ENCODE measurements at places on chromosomes 13 and 19.
A peak's percentile ranks its signal among the peaks of the same experiment; 100 is the strongest.

- DNase-seq: no peak
These were observed 233.7 kb downstream of the GPC5 start for GRCh38 chr13:91632086-91632485.

- DNase-seq: no peak
These were observed 16.0 kb downstream of the CSNK1A1L start for GRCh38 chr13:37089495-37089894.

GRCh38 chr19:27922970-27923369 is 1290.0 kb downstream of the UQCRFS1 start:
- DNase-seq: no peak

DNA sequence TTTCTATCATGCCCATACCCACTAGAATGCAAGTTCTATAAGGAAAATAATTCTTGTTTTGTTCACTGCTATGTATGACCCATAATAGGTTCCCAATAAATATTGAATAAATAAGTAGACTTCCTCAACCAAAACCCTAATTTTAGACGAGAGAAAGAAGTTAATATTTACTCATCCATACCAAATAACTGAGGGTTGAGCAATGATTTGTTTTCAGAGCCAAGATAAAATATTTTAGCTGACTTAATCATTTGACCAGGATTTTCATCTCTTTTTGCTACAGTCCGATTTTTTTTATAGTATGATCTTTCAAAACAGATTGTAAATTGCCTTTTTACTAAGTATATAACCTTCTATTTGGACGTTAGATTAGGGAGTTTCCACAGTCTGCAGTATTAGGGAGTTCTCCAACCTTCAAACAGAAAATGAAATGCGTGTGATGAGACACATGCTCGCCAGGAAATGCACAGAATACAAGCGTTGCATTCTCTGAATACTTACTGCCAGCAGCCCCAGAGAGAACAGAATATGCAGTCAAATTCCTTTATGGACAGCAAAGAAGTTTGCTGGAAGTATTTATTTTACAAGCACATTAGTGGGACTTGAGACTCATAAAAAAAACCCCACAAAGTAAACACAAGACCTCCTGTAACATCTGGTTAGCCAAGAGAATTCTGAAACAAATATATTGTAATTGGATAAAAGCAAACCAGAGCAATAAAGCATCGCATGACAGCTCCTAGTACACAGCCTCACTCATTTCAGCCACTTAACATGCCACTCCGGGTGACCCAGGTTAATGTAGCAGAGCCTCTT is 230.0 kb downstream of the MYO16 start:
- DNase-seq: no peak

GRCh38 chr19:19540715-19541515 is 2.9 kb downstream of the CILP2 start:
- no peak for DNase-seq

DNA sequence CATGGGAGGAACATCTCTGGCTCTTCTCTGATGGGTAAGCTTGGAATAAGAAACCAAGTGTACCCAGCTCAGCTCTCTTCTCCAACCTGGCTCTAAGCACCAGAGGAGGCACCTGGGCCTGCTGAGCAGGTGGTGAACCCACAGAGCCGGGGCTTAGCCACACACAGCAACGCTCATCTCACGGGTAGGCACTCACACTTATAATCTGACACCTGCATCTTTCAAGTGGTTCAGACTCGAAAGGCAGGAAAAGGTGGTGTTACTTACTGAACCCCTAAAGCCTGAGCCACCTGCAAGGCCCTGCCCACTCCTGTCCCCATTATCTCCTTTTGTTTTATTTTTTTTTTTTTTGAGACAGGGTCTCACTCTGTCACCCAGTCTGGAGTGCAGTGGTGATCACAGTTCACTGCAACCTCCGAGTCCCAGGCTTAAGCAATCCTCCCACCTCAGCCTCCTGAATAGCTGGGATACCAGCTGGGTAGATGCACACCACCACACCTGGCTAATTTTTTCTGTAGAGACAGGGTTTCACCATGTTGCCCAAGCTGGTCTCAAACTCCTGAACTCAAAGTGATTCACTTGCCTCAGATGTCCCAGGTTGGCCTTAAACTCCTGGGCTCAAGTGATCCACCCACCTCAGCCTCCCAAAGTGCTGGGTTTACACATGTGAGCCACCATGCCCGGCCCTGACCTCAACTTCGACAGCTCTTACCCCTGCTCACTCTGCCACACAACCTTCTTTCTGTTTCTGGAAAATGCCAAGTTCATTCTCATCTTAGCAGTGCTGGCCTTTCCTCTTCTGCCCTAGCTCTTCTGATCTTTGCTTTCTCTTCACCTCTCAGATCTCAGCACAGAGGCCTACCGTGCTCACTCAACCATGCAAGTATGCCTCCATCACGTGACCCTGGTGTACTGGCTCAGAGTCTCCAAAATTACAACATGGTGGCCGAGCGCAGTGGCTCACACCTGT is 9.7 kb downstream of the FBXL12 start:
- DNase-seq: no peak

GRCh38 chr13:111614009-111614408 is 293.6 kb downstream of the TEX29 start:
- DNase-seq: no peak

GRCh38 chr13:93956426-93956825 is 523.1 kb downstream of the DCT start:
- no peak for DNase-seq

- DNase-seq: peak; percentile 67
These were observed 30.4 kb upstream of the TIMM44 start for GRCh38 chr19:7973883-7974282.

GRCh38 chr19:44512326-44513298 is 12.3 kb upstream of the ZNF180 start:
- no peak for DNase-seq

GRCh38 chr13:55000043-55000442 is 1971.4 kb downstream of the OLFM4 start:
- no peak for DNase-seq

DNA sequence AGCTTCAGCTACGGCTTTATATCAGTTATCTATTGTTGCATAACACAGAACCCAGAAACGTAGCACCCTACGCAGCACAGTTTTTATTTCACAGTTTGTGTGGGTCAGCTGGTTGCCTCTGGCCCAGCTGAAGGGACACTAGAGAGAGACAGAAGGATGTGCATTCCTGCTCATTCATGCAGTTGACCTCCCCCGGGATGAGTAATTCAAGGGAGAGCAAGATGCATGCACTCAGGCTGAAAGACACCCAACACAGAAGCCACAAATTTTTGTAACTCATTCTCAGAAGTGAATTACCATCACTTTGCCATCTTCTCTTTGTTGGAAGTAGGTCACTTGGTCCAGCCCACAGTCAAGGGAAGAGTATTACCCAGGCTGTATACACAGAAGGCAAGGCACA is 89.5 kb downstream of the EFNB2 start:
- DNase-seq: no peak

- no peak for DNase-seq
These were observed 314.7 kb downstream of the FOXO1 start for GRCh38 chr13:40351537-40352379.

DNA sequence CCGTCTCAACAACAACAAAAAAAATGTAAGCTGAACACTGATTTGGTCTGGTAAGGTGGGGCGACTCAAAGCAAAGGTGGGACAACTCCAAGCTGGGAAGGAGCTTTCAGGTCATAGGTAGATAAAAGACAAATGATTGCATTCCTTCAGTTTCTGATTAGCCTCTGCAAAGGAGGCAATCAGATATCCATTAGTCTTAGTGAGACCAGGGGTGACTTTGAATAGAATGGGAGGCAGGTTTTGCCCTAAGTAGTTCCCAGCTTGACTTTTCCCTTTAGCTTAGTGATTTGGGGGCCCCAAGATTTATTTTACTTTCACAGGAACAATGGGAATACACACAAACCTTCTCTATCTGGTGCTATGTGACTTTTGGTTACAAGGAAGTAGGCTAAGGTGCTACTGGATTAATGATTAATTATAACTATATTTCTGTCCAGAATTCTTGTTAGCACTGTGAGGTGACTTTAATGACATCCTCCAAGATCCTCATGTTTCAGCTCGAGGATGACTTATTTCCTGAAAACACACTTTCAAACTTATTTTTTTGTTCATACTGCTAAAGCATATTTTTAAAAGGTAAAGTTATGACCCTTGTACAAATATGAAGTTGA is 10.6 kb upstream of the MTRF1 start:
- DNase-seq: no peak

DNA sequence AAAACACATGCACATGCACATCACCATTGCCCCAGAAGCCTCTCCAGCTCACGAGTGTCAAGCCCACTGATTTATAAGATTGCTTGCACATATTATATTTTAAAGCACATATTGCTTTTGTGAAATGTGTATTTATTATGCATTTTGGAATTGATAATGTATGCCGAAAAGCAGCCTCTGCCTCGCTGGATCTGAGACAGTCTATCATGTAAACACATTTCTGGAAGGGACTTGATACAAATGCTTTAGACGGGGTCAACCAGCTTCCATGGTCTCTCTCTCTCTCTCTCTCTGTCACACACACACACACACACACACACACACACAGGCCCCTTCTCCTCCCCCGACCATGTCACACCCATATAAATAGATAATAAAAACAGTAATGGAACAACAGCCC is 203.8 kb downstream of the TUBA3C start:
- no peak for DNase-seq

DNA sequence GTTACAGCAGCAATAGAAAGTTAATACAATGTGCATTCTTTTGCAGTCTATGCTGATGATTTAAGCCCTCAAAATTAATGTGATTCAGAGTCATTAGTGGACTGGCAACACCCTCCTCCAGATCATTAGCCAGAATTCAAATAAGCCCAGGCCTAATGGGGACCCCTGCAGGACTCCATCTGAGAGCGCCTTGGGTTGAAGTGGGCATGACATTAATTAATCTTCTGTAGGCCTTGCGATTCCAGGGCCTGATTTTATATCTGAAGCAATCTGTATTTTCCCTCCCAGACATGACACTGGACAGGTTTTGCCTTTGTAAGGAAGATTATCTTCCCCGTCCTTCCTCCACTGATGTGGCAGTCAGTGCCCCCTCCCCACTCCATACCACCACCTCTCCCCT is 442.9 kb downstream of the FOXO1 start:
- DNase-seq: no peak

- DNase-seq: no peak
These were observed 12.5 kb downstream of the NOP53 start for GRCh38 chr19:47757617-47758442.

DNA sequence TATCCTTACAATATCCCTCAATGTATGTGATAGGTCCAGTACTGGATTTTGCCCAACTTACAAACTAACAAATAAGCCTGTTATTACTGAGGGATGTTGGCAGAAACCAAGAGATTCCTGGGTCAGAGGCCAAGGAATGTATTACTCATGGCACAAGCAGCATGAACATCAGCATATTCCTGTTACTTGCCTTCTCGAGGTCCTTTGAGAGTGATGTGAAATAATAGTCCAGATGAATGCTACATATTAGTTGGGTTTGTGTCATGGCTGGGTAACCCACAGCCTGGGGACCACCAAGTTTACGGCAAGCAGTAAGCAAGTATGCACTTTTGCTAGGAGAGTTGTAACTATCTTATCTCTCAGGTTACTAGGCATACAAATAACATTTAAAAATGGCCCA is 384.5 kb upstream of the GPC6 start:
- DNase-seq: no peak

- DNase-seq: no peak
These were observed 10.0 kb downstream of the PKN1 start for GRCh38 chr19:14442891-14443631.

GRCh38 chr13:35475960-35476943 is at the start of gene MAB21L1:
Gene MAB21L1 (minus strand): TSS chr13:35476689. CDS start chr13:35476138, 551 bp downstream.
- DNase-seq: peak; percentile 92

DNA sequence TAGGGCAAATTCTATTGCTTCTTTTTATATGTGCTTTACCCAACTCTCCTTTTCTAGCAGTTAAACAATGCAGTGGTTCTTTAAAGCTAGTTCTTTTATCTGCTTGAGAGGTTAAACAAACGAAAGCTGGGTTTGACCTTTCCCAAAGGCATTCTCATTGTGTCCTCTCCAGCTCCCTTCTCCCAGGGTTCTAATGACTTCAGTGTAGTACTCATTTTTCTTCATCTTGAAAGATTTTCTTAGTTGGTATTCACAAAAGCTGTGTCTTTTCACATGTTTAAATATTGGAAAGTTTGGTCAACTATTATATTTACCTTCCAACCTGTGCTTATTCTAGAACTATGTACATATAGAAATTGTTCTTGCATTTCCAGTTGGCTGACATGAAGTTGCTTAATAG is 1.5 kb downstream of the WASF3 start:
- no peak for DNase-seq

Data from cerebellar nuclear complex (tissue), 1 donor.